ENCODE measurements at places on chromosomes 2 and 18.
A peak's percentile ranks its signal among the peaks of the same experiment; 100 is the strongest.

GRCh38 chr2:88230911-88231310 lies 60.8 kb downstream of the THNSL2 start:
- no peak for DNase-seq

DNA sequence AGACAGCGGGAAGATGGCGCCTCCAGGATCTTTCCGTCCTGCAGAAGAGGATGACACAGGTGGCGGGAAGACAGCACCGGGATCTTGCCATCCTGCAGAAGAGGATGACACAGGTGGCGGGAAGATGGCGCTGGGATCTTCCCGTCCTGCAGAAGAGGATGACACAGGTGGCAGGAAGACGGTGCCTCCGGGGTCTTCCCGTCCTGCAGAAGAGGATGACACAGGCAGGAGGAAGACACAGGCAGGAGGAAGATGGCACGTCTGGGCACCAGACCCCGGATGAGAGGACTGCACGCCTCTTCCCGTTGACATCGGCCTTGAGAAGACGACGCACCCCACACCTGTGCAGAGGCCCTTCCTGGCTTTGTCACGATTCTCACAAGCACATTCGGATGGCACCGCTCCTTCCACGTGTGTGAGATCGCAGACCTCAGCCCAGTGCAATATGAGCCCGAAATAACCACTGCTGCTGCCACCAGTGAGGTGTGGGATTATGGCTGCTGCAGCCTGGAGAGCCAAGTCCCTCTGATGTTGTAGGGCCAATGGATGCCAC lies 79.4 kb upstream of the SNTG2 start:
- DNase-seq = no peak

- DNase-seq = peak; percentile 61
Measured at GRCh38 chr2:110688594-110689091, 10.8 kb upstream of the BUB1 start.

GRCh38 chr18:62979176-62979575 lies 263.8 kb downstream of the PHLPP1 start:
- DNase-seq = no peak

DNA sequence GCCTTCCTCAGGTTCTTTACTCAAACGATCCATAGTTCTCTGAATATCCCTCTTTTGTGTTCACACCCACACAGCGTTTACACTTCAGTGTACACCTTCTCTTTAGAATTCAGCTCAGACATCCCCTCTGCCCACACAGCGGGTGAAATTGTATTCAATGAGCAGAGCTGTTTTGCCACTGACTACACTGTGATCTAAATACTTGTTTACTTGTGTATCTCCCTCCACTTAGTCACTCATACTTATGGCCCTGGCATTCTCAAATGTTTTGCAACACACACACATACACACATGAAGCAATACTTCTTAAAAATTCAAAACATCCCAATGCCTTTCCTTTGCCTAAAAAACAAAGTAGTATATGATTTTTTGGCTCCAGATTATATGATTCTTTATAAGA lies 297.1 kb downstream of the TMX3 start:
- DNase-seq = no peak

Data from iPS-NIHi11 (cell line).